ENCODE measurements at places on chromosomes 13 and 19. TPM values are rescaled to one million over a fixed set of nuclear protein-coding genes. Genes with fewer than 3 reads are reported as not detected.

DNA sequence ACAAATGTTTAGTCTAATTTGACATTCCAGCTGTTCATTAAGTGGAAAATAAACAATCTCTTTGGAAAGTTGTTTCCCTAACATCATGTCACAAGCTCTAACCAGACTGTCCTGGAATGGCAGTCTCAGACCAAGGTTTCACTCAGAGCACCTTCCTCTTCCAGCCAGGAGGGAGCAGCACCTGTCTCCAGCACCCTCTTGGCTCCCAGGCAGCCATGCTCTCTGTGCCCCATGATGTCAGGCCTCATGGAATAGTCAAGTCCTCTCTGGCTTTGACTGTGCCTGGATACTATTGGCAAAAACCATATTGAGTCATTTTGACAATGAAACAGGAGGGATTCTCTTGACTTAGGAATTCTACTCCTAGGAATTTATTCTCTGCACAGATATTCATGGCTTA lies 171.4 kb downstream of the OXGR1 start:
- no peak for DNase-seq

DNA sequence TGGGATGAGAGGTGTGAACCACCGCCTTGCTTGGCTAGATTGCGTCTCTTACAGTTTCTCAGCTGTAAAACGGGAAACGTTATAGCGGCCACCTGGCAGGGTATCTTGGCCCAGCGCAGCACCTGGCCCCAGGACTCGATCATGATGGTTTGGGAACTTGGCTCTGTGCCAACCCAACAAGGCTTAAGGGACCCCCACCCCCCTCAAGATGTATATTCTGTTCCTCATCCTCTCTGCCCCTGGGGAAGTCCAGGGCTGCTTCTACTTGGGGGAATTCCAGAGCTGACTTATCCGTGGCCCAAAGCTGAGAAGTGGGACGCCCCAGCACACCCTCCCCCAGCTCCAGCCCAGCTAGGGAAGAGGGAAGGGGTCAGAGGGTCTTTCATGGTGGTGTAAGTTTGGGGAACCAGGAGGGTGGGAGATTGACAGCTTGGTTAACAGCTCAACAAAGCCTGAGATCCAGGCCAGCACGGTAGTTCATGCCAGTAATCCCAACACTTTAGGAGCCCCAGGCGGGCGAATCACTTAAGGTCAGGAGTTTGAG lies 695 bp downstream of the ICAM1 start:
- DNase-seq, result no peak

GRCh38 chr19:28281676-28282075 lies 931.3 kb downstream of the UQCRFS1 start:
- DNase-seq, result no peak

GRCh38 chr13:98786023-98786422 lies 33.6 kb upstream of the SLC15A1 start:
- no peak for DNase-seq

DNA sequence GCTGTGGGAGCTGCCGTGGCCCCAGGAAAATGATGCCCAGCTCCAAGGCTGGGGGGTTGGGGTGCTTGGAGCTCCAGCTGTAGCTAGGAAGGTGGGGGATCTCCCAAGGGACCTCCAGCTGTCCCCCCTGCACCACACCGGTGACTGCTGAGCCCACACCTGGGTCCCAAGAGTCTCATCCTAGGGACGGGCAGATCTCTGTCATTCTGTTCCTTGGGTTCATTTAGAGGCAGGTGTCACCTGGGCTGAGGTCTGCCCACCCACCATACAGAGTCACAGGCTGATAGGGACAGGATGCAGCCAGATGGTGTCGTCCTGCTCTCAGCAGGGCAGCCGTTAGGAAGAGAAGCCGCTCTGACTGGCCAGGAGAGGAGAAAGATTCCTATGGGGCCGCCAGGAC lies 5.3 kb downstream of the F2RL3 start:
- no peak for DNase-seq

- DNase-seq, result no peak
Observed at GRCh38 chr19:4058693-4059452, 7.8 kb downstream of the ZBTB7A start.

DNA sequence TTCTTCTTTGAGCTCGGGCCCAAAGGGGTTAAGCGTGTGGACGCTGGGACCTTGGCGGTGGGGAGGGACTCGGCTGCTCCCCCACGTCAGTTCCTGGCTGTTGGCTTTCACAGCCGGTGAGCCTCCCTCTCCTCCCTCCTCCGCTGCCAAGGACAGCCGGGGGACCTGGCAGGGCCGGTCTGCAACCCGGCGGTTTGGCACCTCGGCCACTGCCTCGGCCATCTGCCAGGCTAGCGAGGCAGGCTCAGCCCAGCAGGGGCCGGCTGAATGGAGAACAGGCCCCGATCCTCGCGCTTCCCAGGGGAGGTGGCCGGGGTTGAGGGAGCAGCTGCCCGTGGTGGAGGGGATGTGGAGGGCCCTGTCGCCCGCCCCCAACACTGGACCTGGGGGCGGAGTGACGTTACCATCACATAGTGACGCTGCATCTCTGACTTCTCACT lies 5.0 kb downstream of the TLE5 start:
- peak; percentile 86 for DNase-seq

- peak; percentile 78 for DNase-seq
Observed at GRCh38 chr19:7340959-7341837, 7.5 kb upstream of the ARHGEF18 start.

DNA sequence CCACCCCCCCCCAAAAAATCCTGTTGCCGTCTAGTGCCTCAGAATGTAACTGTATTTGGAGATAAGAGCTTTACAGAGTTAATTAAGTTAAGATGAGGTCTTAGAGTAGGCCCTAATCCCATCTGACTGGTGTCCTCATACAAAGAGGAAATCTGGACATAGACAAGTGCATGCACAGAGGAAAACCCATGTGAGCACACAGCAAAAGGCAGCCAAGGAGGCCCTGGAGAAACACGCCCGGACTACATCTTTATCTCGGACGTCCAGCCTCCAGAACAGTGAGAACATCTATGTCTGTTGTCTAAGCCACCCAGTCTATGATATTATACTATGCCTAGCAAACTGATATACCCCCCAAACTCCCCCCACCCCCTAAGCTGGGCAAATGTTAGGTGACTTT lies 193.8 kb downstream of the KATNAL1 start:
- DNase-seq, result no peak

GRCh38 chr13:40137400-40137799 lies 481.9 kb downstream of the COG6 start:
- DNase-seq, result no peak

DNA sequence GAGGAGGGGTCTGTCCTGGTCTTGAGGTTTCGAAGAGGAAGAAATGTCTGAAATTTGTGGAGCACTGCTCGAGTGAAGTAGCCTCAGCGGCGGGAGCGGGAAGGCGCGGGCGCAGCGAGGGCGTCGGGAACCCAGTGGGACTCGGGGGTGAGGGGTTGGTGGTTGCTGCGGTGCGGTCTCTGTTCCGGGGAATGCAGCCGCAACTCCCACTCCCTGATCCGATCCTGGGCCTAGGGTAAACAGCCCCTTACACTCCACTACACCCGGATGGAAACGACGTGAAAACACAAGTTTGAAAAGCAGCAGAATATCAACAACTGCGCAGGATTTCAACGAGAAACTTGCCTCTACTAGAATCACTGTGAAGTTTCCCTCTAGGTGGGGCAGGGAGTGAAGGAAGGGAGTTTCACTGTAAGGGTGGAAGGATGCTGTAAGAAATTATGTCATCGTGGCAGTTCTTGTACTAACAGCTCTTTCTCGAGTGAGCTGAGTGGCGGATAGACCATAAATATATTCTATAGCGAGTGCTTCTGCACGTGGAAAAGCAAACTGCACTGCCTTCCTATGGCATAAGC lies 2.0 kb upstream of the KLF12 start:
- peak; percentile 33 for DNase-seq

DNA sequence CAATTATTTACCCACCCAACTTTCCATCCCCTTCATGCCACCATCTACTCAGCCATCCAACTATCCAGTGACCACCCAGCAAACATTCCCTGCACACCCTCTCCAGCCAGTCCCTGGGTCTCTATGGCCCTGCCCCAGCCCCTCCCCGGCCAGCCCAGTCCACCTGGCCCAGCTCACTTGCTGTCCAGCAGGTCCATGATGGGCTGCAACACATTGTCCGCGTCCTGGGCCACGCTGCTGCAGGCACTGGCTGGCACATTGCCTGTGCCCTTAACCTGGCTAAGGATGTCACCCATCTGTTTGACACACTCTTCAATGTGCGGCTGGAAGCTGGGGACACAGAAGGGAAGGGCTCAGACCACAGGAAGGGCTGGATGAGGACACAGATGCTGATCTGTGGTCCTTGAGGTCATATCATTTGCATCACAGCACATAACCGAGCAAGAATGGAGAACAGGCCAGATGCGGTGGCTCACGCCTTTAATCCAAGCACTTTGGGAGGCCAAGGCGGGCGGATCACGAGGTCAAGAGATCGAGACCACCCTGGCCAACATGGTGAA lies 61.6 kb downstream of the UNC13A start:
- DNase-seq, result no peak

GRCh38 chr13:114212158-114212495 lies 22.6 kb upstream of the CDC16 start:
- no peak for DNase-seq

DNA sequence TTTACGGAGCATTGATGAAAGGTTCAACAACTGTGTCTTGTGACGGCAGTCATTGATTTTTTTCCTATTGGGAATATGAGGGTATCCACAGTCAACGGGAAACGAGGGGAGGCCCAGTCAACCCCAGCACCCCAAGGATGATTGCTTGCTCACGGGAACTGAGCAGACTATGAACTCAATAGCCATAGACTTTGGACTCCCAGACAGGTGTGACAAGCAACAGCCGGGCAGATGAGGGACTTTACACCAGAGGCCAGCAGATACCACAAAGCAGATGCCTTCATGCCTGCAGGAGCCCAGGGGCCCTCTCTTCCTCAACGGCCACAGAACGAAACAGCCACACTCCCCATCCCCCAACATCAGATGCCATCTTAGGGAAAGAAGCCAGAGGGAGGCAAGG lies 80.3 kb upstream of the FLT1 start:
- no peak for DNase-seq

- DNase-seq, result no peak
Observed at GRCh38 chr13:75079226-75079625, 402.7 kb downstream of the TBC1D4 start.

GRCh38 chr19:46624958-46625661 lies at the start of gene PTGIR:
Gene PTGIR, minus strand, starts transcription at chr19:46625089. Its CDS starts 864 bp downstream, at chr19:46624225.
- peak; percentile 78 for DNase-seq

DNA sequence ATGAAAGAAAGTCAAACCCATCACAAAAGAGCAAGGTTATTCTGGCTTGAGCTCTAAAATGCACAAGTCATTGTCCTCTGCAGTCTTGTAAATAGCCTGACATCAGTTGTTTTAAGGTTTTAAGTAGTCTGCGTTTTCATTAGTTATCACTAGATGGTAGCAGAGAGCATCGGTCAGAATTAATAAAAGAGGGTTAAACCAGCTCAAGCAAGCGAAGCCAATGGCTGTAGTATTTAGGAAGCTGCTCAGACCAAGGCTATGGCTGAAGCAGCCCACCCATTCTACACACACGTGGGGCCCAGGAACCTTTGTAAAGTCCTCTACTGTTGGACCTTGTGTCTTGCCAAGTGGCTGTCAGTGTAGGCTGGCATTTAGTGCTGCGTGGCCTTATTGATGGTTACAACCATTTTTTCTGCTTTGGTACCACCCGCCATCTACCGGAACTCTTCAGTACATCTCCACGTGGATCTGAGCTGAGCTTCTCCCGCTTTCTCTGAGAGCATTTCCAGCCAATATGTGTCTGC lies 13.3 kb upstream of the ZNF57 start:
- DNase-seq, result no peak

DNA sequence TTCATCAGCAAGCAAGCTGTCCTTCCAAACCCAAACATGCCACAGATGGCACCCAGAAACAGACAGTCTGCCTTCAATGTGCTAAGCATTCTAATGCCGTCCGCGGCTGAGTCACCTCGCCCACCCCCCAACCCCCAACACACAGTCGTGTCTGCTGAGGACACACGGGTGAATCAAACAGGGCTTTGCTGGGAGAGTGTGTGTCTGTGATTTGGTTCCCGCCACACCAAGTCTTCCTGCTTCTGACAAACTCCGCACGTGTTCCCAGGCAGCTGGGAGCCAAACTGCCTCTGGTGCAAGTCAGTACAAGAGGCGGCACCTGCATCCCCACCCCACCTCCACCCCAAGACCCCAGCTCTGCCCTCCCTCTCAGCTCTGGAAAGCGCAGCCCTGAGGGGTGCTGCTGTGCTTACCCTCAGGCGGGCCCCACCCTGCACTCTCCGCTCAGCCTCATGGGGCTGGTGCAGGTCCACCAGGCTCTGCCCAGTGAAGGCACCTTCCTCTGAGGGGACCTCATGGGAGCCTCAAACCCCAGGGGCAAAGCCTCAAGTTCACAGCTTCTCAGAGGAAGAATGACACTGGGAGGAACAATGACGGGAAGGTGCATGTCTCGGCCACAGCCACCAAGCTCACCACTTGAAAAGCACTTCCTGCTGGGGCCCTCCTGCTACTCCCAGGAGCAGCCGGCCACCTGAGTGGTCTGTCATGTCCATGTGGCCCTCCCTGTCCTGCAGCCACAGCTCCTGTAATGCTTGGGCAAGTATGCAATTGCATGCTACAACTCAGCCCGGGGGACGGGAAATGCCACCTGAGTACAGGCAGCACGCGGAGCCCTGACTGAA lies 15.0 kb upstream of the SLC35E1 start:
- no peak for DNase-seq

GRCh38 chr13:61179741-61180140 lies 235.9 kb downstream of the PCDH20 start:
- no peak for DNase-seq

GRCh38 chr19:50654882-50655281 lies 5.6 kb downstream of the C19orf81 start:
- no peak for DNase-seq

GRCh38 chr19:39494661-39495060 lies 4.1 kb upstream of the DLL3 start:
- no peak for DNase-seq

DNA sequence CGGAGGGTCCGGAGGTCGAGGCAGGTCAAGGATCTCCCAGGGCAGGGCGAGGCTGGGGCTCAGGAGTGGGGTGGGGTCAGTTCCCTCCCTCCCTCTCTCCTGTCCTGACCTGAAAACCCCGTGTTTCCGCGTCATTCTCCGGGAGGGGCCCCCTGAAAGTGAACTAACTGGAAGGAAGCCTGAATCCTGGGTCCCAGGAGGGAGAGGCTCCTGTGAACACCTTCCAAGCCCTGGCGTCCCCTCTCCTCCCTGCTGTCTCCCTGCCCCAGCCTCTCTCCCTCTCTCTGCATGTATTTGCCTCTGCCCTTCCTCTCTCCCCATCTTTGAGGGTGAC lies 741 bp upstream of the CADM4 start:
- no peak for DNase-seq

NPAS1 gene
- total RNA-seq, result 0.39 TPM

SIAH3 gene
- total RNA-seq, result not detected

ARL11 gene
- 0.09 TPM for total RNA-seq

PSG4 gene
- not detected for total RNA-seq

BST2 gene
- 73.5 TPM for total RNA-seq

CGB1 gene
- total RNA-seq, result not detected

MADCAM1 gene
- not detected for total RNA-seq

LAIR1 gene
- total RNA-seq, result 5.0 TPM

PEG3 gene
- total RNA-seq, result 8.3 TPM

SWSAP1 gene
- 1.1 TPM for total RNA-seq
